ENCODE measurements at places on chromosomes 13 and 19.
A peak's percentile ranks its signal among the peaks of the same experiment; 100 is the strongest.

DNA sequence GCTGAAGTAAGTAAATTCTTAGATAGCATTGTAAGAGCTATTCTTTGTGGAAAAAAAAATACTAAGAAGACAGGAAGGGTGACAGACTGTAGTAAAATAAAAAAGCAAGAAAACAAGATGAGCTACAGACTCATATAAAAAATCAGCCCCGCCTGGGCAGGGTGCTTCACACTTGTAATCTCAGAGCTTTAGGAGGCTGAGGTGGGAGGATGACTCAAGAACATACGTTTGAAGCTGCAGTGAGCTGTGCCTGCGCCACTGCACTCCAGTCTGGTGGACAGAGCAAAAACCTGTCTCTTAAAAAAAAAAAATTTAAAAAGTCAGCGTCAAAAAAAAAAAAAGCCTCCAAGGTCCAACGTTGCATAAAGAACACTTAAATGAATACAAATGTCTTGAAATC, 102.1 kb downstream of the VWA8 start:
- DNase-seq: no peak

DNA sequence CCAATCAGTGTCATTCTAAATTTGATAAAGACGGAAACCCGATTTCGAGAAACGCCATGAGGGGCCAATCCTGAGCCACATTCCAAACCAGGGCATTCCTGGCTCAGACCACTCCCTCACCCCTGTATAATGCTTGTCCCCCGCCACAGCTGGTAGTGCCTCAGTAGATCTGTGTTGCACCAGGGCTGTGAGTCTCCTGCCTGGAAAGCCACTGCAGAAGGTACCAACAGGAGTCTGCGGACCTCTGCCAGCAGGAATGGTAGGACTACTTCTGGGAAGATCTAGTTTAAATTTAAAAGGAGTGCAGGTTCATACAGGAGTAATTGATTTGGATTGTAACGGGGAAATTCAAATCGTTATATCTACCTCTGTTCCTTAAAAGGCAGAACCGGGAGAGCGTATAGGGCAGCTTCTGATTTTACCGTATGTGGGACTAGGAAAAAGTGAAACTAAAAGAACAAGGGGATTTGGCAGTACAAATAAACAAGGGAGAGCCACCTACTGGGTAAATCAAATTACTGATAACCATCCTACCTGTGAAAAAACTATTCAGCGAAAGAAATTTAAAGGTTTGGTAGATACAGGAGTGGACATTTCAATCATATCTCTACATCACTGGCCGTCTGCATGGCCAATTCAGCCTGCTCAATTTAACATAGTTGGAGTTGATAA, 20.8 kb upstream of the ZNF266 start:
- no peak for DNase-seq

DNA sequence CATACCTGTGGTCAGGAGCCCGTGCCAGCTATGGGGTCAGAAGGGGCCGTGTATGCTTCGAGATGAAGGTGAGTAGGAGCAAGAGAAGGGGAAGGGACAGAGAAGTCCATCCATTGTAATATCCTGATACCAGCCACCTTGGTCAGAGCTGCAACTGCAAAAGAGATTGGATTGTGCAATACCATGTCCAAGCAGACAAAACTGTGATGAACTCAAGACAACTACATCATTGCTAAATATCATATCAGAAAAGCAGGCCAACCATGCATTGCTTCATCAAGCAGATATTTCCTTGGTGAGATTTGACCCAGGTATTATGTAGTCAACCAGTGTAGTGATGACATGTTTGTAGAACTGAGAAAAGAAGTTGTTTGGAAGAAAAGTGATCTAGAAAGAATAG, 12.1 kb downstream of the HNRNPUL1 start:
- DNase-seq: no peak

DNA sequence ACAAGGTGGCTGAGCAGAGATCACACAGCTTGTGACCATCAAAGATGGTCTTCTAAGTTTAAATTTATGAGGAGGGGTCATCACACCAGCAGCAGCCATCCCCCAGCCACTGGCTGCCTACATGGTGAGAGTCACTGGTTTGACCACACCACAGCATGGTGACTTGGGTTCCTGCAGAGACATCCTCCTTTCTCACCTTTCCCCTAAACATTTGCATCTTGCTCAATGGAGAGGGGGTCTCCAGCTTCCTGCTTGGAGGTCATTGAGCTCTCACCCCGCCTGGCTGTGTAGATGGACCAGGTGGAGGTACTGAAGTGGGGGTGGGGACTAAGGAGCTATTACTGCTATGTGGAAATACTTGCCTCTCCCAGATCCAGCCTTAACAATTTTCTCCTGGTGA, 247.6 kb upstream of the ARGLU1 start:
- no peak for DNase-seq

GRCh38 chr19:58406818-58407657, 1.4 kb upstream of the ZNF584 start:
- DNase-seq: no peak

- no peak for DNase-seq
Observed at GRCh38 chr13:32125221-32125689, 93.7 kb downstream of the FRY start.

- no peak for DNase-seq
Observed at GRCh38 chr19:49831592-49831991, 13.5 kb downstream of the MED25 start.

GRCh38 chr13:107901230-107901629, 314.1 kb downstream of the LIG4 start:
- DNase-seq: no peak

- peak; percentile 19 for DNase-seq
Observed at GRCh38 chr19:16660763-16661479, at the start of gene TMEM38A. Gene TMEM38A, plus strand, starts transcription at chr19:16661139. Its CDS starts 79 bp downstream, at chr19:16661218.

GRCh38 chr19:38190061-38190460, 34.0 kb downstream of the DPF1 start:
- peak; percentile 12 for DNase-seq

- no peak for DNase-seq
Observed at GRCh38 chr13:23928985-23929384, 31.7 kb upstream of the C1QTNF9B start.

DNA sequence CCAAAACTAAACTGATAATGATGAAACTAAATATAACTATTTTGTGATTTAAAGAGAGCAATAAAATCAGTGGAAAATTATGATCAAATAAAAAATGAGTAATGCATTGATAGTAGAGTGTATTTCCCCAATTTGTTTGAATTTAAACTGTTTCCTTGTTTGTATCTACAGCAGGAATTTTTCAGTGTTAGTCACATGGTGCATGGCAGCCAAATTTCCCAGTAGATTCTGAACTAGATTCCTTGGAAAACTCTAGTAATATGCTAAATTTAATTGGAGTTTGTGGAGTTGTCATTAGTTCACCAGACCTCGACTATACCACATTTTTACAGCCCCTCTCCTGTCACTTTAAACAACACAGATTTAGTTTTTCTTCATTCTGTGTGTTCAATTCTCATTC, 156.2 kb downstream of the PCCA start:
- DNase-seq: no peak

DNA sequence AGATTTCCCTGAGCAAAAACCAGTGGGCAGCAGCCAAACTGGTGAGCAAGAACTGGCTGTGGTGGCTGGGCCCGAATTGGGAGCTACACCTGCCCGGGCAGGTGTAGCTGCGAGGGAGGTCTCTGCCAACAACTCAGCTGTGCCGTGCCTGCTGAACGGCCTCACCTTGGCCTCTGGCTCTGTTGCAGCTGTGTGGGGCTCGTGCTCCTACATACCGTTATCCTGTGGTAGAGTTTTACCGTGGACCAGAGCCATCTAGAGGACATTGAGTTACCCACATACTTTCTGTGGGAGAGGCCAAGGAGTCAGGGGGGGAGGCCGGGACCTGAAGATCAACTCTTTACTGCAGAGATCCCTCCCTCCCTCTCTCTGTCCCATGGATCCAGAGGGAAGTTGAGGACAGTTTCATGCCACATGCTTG, 113.2 kb downstream of the TM9SF2 start:
- no peak for DNase-seq

GRCh38 chr19:33832633-33833032, 36.0 kb downstream of the KCTD15 start:
- DNase-seq: no peak

GRCh38 chr19:35117116-35117515, 1.5 kb downstream of the FXYD3 start:
- no peak for DNase-seq

Measured in stimulated activated CD4-positive, alpha-beta T cell treated with anti-CD3 and anti-CD28 coated beads, Interleukin-1b, Interleukin-23, amount 100 ng/mL, for 48 hours (primary cell).